Fibroblast of skin of scalp (primary cell): ENCODE measurements at places on chromosomes 2 and 18.
A peak's percentile ranks its signal among the peaks of the same experiment; 100 is the strongest.

DNA sequence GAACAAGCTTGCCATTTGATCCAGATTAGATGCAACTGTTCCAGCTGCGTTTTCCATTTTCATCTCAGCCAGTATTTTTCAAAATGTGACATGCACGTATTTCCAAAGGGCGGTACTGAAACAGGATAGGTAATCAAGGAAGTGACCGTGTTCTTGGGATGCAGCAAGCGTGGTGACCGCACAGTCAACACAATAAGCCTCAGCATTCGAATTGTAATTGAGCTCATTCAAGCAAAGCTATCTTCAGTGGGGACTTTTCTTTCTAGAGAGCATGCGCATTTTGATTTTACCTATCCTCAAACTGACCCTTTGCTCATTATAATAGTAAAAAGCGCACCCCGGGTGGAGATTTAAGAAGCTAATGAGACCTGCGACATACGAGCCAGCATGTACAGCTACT lies 3.4 kb upstream of the ALPP start:
- DNase-seq: no peak

DNA sequence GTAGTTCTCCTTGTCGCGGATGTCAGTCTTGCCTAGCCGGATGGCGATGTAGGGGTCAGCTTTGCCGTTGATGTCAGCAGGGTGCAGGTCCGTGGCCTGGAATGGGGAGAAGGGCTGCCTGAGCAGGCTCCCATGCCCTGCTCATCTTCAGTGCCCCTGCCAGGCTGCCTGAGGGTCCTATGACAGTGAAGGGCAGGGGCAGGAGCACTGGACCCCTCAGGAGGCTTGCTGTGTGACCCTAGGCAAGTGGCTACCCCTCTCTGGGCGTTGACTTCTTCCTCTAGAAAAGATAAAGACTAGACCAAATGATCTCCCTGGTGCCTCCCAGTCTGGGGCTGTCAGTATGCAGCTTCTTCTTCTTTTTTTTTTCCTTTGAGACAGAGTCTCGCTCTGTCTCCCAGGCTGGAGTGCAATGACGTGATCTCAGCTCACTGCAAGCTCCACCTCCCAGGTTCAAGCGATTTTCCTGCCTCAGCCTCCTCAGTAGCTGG lies 11.9 kb downstream of the OTOF start:
- no peak for DNase-seq

- DNase-seq: no peak
Measured at GRCh38 chr2:147663153-147663961, 181.5 kb upstream of the ACVR2A start.

- DNase-seq: no peak
Measured at GRCh38 chr18:680392-680791, 22.9 kb downstream of the TYMS start.

DNA sequence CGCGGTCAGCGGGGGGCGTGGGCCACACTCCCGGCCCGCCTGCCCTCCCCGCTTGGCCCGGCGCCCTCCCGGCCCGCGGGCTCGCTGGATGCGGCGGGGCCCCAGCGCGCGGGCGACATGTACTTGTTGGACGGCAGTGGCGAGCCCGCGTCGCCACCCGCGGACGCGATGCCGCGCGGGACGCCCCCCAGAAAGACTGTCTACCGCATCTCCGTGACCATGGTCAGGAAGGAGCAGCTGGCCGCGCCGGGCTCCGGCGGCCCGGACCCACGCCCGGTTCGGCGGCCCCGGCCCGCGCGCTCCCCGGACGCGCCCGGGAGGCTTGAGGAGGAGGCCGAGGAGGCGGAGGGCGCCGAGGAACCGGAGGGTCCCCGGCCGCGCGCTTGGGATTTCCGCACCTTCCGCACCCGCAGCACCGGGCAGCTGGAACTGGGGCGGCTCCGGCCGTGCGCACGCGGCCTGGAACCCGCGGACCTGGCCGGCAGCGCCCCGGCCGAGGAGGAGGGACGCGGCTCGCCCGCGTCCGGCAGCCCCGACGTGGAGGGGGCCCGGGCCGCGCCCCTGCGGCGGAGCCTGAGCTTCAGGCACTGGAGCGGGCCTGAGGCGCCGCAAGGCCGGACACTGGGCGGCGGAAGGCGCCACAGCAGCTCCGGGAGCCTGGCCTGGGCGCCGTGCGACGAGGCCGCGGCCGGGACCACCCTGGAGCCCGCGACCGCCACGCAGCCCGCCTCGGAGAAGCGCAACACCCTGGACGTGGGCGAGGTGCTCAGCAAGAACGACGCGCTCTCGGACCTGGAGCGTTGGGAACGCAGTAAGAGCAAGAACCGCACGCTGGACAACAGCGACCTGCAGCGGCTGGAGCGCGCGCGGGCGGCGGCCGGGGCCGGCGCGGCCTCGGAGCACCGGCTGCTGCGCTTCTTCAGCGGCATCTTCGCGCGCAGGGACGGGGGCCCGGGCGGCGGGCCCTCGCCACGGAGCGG lies 176.4 kb downstream of the AGAP1 start:
- peak; percentile 73 for DNase-seq

GRCh38 chr2:211373203-211373602 lies 816.8 kb downstream of the CPS1 start:
- DNase-seq: no peak

GRCh38 chr2:11329776-11330175 lies 14.7 kb downstream of the ROCK2 start:
- peak; percentile 78 for DNase-seq

- no peak for DNase-seq
Measured at GRCh38 chr2:42091671-42092070, 43.9 kb downstream of the PKDCC start.

GRCh38 chr18:40469851-40470250 lies 1485.2 kb upstream of the PIK3C3 start:
- no peak for DNase-seq

- no peak for DNase-seq
Measured at GRCh38 chr2:9765611-9766531, 77.4 kb upstream of the TAF1B start.

DNA sequence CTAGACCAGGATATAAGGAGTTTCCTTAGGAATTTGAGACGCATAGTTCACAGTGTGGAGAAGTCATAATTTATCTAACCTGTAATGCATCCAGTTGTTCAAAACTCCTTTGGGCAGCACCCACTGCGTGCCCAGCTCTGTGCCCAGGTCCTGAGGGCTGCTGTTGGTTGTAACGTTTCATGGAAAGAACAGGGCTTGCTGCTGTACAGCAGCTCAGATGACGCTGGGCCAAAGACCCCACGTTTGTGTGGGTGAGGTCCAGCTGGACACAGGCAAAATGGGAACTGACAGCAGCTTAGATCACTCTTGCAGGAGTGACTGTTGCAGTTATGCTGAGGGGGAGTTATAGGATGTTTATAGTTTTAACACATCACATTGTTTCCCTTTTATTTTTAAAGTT lies 30.0 kb upstream of the HS6ST1 start:
- no peak for DNase-seq

GRCh38 chr18:2709316-2709715 lies 53.8 kb downstream of the SMCHD1 start:
- peak; percentile 1 for DNase-seq

GRCh38 chr2:239120664-239121063 lies 272.8 kb downstream of the TWIST2 start:
- no peak for DNase-seq

GRCh38 chr2:33121416-33121815 lies 174.7 kb downstream of the LTBP1 start:
- no peak for DNase-seq

DNA sequence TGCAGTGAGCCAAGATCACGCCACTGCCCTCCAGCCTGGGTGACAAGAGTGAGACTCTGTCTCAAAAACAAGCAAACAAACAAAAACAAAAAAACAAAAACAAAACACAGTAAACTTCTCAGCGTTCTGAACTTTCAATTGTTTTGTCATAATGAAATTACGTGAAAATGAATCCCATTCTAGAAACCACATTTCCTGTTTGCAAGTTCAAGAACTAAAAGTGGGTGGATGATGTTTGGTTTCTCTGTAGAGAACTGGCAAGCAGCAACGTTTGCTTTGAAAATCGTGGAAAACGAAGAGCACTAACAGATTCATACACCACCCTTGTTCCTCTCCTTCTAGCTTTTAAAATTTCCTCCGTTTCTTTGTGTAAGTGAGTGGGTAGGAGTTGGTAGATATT lies 226.1 kb upstream of the LYPD1 start:
- no peak for DNase-seq

- DNase-seq: no peak
Measured at GRCh38 chr18:67865400-67865799, 348.9 kb upstream of the DSEL start.

DNA sequence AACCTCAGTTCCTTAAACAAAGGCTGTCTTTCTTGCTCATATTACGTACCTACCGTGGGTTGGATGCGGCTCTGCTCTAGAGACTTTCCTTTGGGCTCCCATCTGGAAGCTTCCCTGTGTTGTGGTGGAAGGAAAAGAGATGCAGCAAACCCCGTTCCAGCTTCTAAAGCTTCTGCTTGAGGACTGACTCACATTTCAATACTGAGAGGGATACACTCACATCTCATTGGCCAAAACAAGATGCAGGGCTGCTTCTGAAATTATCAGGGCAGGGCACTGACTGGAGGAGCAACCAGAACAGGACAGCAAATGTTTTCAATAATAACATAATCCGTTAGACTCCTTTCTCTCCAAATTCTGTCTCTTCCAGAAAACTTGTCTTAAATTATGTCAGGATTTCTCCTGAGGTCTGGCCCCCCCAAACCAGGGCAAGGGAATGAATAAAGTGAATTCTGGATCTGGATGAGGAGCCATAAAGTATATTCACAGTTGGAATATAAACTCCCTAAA lies 4.5 kb upstream of the MYO5B start:
- no peak for DNase-seq

- DNase-seq: peak; percentile 13
Measured at GRCh38 chr2:232521959-232522622, 1.9 kb downstream of the PRSS56 start.

- DNase-seq: peak; percentile 85
Measured at GRCh38 chr2:164840930-164841718, 499 bp downstream of the COBLL1 start.

GRCh38 chr2:225971433-225971832 lies 571.9 kb downstream of the NYAP2 start:
- no peak for DNase-seq

- DNase-seq: no peak
Measured at GRCh38 chr2:126880817-126881216, 17.9 kb upstream of the TEX51 start.

GRCh38 chr2:227394401-227394800 lies 6.7 kb upstream of the SCYGR1 start:
- DNase-seq: no peak

- DNase-seq: no peak
Measured at GRCh38 chr2:62231541-62231940, 35.6 kb downstream of the B3GNT2 start.

DNA sequence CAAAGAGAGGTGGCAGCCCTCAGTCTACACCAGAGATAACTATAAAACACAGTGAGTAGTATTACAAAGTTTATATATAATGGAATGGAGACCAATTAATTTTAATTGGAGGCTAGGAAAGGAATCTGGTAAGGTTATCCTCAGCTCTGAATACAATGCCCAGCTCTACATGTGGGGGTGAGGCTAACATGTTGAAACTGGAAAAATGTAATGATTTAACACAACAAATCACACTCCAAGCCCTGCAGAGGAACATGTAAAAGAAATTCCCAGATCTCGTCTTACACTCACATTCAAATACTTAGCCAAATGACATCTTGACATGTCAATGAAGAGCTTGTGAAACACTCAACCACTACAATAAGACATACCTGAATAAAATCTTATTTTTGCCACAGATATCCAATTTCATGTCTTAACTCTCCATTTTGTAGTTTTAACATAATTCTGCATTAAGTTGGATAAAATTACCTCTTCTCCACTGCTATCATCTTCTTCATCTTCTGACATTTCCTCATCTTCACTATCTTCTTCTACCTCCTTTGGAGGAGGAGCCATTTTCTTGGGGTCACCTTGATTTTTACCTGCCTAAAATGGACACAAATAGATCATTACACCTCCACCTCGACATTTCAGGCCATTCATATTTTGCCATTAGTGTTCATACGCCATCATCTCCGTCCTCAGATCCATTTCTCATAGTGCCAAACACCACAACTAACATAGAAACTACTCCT lies 1.4 kb downstream of the NCL start:
- no peak for DNase-seq

GRCh38 chr2:119147776-119148715 lies 10.5 kb downstream of the C1QL2 start:
- DNase-seq: no peak

- DNase-seq: no peak
Measured at GRCh38 chr18:21203126-21203525, 38.9 kb upstream of the GREB1L start.

DNA sequence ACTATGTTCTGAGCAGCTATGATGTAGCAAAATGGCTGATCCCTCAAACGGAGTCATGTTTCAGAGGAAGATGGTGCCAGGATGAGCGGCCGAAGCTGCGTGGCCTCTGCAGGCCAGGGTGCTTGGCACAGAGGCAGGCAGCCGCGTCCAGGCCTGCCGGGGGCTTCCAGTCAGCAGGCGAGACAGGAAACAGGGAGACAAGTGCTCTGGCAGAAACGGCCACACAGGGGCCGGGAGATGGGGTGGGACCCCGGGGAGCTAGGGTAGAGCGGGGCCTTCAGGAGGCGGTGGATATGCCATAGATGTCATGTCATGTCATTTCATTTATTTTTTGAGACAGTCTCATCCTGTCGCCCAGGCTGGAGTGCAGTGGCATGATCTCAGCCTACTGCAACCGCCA lies 50.7 kb downstream of the EIPR1 start:
- DNase-seq: no peak

DNA sequence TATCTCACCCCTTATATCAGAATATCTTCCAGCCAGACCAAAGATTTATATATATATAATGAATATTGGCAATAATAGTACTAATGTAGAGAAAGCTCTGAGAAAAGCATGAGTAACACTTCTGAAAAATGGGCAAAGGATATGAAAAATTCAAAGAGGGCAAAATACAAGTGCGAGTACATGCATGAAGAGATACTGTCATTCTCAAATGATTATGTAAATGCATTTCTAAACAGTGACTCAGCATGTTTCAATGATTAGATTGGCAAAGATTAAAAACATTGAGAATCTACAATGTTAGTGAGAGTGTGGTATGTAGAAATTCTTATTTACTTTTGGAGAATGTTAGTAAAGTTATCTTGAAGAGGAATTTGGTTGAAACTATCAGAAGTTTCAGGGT lies 118.3 kb upstream of the NEDD4L start:
- DNase-seq: peak; percentile 77

DNA sequence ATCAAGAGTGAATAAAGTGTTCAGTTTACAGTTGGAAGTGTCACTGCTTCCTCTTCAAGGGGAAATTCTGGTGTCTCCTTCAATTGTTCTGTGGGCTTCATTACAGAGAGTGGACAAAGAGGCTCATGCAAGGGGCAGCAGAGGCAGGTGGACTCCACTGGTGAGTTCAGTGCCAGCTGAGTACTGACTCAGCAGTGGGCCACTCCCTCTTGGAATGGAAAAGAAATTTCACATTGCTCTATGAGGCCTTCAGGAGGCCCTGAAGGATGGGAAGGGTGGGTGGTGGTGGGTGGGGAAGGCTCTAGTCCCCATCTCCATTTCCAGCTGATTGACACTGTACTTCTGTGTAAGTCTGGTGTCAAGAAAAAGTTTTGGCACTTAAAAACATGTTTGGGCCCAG lies 66.4 kb downstream of the PRELID3A start:
- DNase-seq: no peak

GRCh38 chr2:59032499-59032898 lies 791.4 kb upstream of the FANCL start:
- no peak for DNase-seq
